ENCODE measurements at places on chromosomes 5 and 9.
A peak's percentile ranks its signal among the peaks of the same experiment; 100 is the strongest.

DNA sequence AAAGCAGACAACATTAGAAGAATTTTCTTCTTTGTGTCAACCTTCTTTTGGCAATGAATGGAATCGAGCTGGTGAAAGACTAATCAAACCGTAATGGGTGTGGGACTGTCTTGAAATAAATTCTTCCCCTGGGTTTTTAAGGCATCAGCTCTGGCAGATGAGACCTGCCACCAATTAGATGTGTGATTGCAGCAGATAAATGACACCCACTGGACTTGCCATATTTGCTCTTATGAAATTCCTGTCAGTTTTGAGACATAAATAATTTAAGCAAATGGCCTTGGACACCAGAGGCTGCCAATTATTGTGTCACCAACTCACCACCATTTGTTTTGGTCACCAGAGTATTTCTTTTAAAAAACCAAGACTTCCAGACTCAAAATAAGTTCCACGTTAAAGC lies 135.9 kb upstream of the RGMB start:
- no peak for DNase-seq

- no peak for DNase-seq
Observed at GRCh38 chr5:89842531-89842930, 567.0 kb downstream of the CETN3 start.

- no peak for DNase-seq
Observed at GRCh38 chr9:91586282-91586681, 162.7 kb upstream of the NFIL3 start.

- peak; percentile 43 for DNase-seq
Observed at GRCh38 chr5:165015547-165015946, 1510.1 kb downstream of the MAT2B start.

DNA sequence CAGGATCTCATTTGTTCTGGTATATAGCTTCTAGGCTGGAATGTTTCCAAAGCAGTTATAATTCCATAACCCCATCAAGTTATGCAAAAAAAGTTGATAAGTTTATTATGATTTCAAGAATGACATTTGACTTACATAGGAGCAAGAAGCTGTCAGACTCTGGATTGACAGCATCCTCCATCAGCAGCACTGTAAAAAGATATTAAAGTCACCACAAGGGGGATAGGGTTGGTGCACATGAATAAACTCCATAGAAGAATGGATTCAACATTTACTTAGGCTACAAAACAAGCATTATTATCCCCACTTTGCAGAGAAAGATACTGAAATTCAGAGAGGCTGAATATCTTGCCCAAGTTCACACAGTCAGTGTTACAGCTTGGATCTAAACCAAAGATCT lies 208.9 kb upstream of the SLC30A5 start:
- no peak for DNase-seq

- DNase-seq, result peak; percentile 39
Observed at GRCh38 chr9:8564960-8565359, 765.4 kb upstream of the DMAC1 start.

DNA sequence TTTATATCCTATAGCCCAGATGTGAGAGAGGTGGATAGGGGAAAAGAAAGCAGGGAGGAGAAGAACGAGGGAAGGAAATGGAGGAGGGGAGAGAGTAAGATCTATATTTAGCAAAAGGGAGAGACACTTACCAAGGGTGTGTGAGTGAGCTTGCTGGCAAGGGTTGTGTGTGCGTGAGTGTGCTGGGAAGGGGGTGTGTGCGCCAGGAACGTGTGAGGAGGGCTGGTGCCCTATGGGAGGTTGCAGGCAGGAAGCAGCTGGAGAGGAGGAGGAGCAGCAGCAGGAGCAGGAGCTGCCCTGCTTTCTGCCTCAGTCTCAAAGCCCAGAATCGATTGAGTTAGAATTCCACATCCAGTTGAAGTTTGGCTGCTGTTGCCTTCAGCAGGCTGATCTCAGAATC lies 148.3 kb upstream of the RUSC2 start:
- DNase-seq, result peak; percentile 21

GRCh38 chr9:100933656-100934055 lies 94.9 kb upstream of the PLPPR1 start:
- DNase-seq, result no peak

GRCh38 chr5:95600557-95600956 lies 19.3 kb upstream of the GPR150 start:
- DNase-seq, result no peak

GRCh38 chr5:58787987-58788386 lies 205.1 kb downstream of the RAB3C start:
- no peak for DNase-seq

- no peak for DNase-seq
Observed at GRCh38 chr9:132283165-132283564, 71.6 kb downstream of the SETX start.

DNA sequence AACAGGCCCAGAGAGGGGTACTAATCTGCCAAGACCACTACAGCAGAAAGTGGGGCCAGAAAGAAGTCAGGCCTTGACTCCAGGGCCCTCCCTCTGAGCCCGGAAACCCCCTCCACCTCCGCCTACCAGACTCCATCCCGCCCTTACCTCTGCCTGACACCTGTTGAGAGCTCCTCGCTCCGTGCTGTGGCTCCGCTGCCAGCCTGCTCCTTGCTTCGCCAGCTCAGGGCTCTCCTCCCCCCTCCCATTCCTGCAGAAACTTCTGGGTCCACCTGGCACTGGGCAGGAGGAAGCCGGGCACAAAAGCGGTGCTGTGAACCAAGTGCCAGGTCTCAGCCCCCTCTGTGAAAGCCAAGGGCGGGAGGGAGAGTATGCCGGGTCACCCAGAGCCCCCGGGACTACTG lies 6.4 kb upstream of the ST6GALNAC6 start:
- no peak for DNase-seq

DNA sequence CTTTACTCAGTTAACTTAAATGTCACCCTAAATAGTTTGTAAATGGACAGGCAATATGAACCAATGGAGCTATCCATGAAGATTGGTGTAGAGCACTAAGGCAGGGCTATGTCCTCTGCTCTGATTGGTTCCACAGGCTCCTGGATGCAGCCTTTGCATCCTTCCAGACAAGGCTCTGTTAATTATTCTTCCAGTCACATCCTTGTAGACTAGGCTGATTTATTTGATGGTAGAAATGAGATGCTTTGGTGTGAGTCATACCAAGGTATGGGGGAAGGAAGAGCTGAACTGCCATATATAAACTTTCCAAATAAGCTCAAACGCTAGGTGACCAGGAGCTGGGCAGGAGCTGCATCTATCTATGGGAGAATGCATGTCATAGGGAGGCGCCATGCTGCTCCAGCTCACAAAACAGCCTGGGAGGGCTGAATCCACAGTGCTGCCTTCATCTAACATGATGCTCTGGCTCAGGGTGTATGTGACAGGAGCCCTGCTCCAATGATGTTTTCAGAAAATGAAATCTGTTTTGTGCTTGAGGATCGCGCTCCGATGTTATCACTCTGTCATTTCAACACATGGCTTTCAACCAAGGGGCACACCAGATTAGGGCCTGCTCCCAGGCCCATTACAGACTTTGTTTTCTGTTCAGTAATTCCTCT lies 818.0 kb upstream of the ZNF608 start:
- no peak for DNase-seq

- peak; percentile 24 for DNase-seq
Observed at GRCh38 chr5:62082370-62082801, 223.6 kb upstream of the KIF2A start.

DNA sequence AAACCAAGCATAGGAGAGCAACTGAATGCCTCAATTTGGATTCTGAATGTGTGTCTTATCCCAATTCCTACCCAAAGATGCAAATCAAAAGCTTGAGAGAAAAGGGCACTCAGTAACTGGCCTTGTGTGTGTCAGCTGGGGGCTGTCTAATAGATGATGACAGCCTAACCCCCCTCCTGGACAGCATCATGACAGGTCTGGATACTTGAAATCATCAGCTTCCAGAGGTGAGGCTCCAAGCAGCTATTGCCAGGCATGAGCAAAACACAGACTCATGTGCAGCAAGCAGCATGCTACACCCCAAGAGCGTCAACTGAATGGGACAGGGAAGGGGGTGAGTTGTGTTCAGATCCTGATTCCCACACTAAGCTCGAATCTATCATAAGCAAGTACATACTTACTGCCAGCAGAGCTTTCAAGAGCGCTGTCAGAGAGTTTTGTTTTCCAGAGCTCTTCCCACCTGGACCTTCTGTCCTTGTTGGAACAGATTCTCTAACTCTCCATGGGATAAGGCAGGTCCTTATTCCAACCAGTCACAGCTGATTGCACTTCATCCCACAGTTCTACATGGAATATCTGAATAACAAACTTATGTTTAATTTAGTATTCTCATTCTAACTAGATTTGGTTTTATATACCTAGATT lies 467.5 kb downstream of the DTWD2 start:
- no peak for DNase-seq

GRCh38 chr9:135079676-135080075 lies 7.8 kb upstream of the OLFM1 start:
- no peak for DNase-seq

GRCh38 chr9:110252509-110253139 lies 3.7 kb downstream of the TXN start:
- DNase-seq, result peak; percentile 42

- DNase-seq, result peak; percentile 43
Observed at GRCh38 chr9:120925535-120926396, 830 bp downstream of the TRAF1 start.

GRCh38 chr5:147857302-147858129 lies 21.0 kb upstream of the SCGB3A2 start:
- DNase-seq, result no peak

DNA sequence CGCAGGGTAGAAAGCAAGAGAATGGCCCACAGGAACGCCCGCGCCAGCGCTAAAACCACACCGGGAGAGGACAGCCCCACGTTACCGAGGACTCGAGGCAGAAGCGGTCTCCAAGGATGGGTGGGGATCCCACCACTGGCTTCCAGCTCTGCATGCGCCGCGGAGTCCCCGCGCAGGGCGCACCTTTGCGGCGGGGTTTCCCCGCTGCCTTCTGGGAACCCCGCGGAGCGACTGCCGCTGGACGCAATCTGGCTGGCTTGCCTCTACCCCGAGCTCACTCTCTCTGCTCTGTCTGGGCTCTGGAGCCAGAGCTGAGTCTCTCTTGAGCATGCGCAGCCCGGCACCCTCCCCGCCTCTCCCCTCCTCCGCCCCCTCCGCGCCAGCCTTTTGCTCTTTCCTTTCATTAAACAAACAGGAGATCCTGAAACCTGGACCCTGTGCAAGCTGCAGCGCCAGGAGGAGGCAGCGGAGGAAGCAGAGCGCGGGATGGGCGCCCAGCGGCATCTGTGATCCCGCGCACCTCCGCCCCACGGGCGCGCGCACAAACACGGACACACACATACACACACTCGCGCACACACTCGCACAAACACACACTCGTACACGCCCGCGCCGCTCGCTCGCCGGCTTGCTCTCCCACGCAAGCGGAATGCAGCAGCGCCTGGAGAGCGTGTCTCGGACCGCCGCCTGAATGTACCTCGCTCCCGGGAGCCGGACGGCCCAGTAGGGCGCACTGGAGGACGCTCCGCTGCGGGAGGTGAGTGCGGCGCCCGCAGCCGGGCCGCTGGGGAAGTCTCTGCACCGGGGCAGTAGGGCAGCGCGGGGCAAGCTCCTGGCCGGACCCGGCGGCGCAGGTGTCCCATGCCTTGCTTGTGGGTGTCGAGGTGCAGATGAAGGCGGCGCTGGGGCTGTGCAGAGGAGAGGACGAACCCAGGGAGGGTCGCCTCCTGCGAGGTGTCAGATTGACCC lies at the start of gene PLPPR1:
Gene PLPPR1, plus strand, starts transcription at position 382 of the 969 bp plus-strand sequence.
- DNase-seq, result no peak

Measured in MV-4-11 (cell line).